NCI-H2029 treated with DMSO at 0.1 percent for 48 hours (cell line): ENCODE measurements at places on chromosomes 6 and 20.

GRCh38 chr6:157627195-157627966, 195.7 kb upstream of the SNX9 start:
- no peak for DNase-seq

- DNase-seq = no peak
Observed at GRCh38 chr6:36821581-36822335, 17.5 kb downstream of the CPNE5 start.

DNA sequence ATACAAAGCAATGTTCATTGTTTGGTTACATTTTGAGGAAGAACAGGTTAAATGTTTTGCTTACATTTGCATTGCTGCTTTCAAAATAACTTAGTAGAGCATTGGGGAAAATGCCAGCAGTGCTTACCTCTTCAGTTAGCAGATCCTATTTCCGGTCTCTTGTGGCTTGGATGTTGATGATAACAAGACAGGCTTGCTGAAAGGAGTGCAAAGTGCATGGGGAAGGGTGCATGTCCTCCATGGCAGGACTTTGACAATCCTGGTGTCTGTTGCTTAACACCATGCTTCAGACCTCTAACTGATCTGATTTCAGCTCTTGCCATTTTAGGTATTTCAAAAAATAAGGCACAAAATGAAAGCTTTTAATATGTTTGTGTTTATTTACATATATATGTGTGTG, 21.1 kb downstream of the TPD52L1 start:
- DNase-seq = no peak

GRCh38 chr6:53679446-53679933, 13.9 kb upstream of the KLHL31 start:
- DNase-seq = no peak

- no peak for DNase-seq
Observed at GRCh38 chr6:132068766-132069165, 117.6 kb upstream of the CCN2 start.

DNA sequence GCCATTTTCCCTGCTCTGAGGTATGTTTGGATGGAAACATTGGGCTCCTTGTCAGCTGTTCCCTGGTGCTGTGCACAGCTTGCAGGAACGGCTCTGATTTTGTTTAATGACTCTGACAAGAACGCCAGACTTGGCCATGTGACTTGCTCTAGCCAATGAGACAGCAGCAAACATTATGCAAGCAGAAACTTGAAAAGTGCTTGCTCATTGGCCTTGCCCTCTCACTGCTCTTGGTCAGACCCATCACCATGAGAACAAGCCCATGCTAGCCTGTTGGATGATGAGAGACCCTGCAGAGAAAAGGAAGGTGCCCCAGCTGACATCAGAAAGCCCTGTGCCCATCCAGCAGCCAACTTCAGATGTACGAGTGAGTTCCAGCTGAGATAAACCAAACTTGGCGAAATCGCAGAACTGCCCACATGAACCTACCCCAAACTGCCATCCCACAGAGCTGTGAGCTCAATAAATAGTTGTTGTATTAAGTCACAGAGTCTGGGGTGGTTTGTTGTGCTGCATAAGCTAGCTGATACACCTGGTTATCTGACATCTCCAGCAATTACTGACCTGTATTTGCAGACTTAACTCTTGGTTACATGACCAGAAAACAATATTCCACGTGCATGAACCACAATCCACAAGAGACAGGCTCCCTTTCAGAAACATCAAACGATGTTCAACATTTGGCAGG, 96.9 kb downstream of the JPH2 start:
- DNase-seq = no peak

GRCh38 chr6:116314878-116315277, 35.1 kb upstream of the TSPYL1 start:
- no peak for DNase-seq

- DNase-seq = no peak
Observed at GRCh38 chr20:46946796-46947195, 52.2 kb downstream of the EYA2 start.

GRCh38 chr20:50920997-50921396, 10.2 kb downstream of the ADNP start:
- DNase-seq = no peak

DNA sequence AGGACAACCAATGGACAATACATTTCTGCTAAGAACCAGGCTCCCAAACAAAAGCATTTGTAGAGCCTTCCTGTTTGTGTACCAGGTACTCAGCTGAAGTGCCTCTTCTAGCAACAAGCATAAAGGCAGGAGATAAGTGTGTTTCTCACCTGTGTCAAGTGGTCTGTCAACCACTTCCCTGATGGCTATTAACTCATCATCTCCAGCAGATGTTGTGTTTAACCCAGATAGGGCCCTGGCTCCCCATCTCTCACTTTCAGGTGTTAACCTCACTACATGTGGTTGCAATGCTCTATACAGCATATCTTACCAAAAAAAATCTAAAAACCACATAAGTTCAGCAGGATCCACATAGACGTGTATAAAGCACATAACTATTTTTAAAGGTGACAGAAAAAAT, 9.6 kb upstream of the IL17A start:
- peak; percentile 97 for DNase-seq

DNA sequence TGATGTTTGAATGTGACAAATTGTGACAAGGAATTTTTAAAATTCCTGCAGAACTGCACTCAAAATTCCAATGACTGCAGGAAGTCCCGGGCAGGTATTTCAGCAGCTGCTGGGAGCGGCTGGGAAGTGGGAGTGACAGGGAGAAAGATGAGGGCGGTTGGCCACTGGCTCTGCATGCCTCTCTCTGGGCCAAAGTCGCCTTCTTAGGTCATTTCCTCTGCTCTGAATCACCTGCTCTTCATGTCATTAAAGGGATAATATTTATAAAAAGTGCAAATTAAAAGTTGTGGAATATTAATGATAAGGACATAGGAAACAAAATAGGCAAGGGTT, 43.9 kb downstream of the RAMACL start:
- no peak for DNase-seq

DNA sequence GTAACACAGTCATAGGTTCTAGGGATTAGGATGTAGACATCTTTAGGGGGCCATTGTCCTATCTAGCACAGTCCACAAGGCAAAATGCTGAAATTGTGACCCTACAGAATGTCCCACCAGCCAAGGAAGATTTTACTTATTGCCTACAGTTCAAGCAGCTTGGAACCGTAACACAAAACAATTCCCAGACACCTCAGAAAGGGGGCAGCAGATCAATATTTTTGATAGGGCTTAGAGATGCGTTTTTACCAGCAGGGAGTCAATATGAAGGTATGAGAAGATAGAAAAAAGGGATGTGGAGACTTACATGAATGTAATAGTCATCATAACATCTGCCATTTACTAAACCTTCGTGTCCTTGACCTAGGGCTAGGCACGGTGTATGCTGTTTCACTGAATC, 81.0 kb downstream of the TMEM170B start:
- no peak for DNase-seq

DNA sequence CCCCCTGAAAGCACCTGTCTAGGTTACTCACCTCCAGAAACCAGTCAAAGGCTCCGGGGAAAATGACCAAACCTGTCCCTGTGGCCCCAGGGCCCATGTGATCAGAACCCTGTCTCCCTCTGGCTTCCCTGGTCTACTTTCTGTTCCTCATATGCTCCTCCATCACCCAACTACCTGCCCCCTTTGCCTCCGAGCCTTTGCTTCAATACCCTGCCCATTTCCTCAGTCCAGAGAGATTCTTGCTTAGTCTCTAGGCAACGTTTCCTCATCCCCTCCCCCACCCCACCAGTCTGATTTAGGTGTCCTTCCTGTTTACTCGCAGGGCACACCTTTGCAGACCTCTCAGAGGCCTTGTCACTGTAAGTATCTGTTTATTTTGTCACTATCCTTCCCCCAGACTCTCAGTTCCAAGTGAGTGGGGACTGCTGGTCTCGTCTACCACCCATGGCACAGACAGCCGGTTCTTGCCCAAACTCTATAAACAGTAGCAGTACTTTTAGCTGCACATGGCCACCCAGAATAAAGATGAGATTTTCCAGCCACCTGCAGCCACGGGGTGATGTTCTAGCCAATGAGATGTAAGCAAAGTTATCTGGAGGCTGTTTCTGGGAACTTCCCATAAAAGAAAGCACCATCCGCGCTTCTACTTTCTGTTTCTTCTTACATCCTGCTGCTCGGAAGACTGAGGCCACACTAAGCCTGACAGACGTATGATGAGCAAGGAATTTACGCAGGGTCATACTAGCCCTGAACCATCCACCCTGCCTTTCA, 13.3 kb downstream of the ELOVL5 start:
- no peak for DNase-seq

DNA sequence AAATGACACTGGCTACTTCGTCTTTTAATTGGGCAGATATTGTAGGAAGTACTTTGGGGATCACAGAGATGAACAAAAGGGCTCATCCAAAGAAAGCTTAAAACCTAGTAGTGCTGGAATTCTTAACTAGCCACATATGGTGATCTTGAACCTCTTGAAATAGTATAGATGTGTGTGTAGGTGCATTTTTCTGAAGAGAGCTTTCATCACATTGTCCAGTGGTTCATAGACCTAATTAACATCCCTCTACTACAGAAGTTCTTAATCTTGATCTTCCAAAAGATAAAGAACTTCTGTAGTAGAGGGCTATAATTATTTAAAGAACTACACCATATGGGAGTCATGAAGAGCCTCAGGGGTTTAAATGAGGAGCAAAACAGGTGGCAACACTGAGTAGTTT, 2.3 kb upstream of the PRIM2 start:
- DNase-seq = no peak

DNA sequence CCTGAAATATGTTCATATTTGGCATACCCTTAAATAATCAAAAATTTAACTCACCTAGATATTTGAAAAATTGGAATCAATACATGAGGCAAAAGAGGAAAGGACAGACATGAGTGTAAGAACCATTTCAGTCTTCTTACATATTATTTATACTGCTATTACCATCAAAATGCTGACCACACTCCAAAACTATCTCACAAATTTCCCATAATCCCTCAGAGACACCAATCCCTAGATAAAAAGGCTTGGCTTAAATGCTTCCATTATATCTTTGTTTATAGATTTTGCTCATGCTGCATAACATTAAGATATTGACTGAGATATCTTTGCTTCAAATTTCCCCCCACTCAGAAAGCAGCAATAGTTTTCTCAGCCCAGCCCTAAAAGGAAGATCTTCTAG, 11.7 kb upstream of the NT5DC1 start:
- no peak for DNase-seq

GRCh38 chr6:55833284-55833683, 42.1 kb downstream of the BMP5 start:
- no peak for DNase-seq

DNA sequence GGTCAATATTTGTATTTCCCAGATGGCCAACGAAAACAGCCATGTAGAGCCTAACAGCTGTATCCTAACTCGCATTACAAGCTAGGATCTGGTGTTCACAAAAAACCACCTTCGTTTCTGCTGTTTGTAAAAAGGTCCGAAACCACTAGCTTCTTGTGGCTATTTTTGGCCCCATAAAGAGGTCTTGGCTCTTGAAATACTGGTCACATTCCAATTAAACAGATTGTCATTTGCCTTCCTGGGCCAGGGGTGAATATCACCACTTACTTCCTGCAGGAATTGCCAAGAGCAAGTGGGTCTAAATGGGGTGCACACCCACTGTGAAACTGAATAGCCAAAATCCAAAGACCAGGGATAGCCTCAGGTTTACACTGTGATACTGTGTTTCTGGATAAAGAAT, 48.2 kb downstream of the TSHZ2 start:
- peak; percentile 25 for DNase-seq

DNA sequence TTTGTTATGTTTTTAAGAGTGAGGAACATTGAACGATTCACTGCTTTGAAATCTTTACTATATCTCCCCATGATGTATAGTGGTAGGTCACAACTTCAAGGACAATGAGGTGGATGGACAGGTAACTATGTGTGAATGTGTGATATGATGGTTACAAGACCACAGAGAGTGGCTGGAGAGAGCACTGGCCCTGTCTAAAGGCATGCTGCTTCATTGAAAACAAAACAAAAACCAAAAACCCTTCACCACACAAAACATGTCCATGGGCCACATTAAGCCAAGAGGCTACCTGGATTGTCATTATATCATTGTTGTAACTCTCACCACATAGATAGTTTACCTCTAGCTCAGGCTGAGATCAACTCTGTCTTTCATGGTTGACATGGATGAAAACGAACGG, 180.6 kb upstream of the TENT5A start:
- DNase-seq = no peak

GRCh38 chr6:98686008-98686601, 148.3 kb upstream of the POU3F2 start:
- DNase-seq = no peak

DNA sequence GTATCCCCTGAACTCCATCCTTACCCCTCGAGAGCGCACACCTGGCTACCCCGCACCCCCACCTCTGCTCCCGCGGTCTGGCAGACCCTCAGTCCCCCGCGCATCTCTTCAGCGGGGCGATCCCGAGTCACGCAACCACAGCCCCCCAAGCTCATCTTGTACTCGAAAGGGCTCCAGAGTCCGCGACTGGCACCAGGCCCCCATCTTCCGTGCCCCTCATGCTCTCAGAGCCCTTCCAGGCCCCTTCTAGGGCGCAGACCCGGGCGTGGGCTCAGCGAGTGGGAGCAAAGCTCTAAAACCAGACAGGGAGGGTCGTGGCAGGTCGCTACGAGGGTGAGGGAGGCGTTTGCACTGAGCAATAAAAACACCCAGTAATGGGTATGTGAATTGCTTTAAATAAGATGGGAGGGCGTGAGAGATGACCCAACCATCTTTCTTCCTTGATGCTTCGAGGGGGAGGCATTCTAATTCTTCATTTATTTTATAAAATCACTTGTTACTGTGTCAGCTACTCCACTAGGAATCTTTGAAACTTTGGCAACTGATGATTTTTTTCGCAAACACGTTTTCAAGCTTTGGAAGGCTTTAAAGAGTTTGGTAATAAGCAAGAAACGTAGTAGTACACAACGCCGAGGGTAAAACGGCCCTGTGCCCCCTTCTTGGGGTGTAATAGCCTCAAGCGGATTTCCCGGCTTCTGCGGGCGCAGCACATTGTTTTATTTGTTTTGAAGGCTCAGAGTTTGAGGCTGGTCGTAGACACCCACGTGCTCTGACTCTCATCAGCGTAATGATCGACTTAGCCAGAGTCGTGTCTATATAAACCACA, 42.6 kb upstream of the SUPT3H start:
- no peak for DNase-seq

DNA sequence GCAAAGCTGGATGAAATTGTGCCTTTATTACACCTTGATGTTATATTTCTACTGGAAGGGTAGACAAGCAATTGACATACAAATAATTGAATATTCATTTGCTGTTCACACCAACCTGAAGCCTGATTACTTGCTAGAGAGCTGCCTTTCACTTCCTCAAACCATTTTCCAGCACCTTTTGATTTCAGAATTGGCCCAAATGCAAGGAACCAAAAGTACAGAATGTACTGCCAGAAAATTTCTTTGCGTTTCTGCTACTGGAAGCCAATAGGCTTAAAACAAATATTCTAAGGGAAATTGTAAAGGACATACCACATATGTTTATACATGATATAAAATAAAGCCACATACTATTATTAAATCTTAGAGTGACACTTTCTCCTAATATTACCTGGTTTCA, 94.5 kb downstream of the RFPL4B start:
- DNase-seq = no peak

DNA sequence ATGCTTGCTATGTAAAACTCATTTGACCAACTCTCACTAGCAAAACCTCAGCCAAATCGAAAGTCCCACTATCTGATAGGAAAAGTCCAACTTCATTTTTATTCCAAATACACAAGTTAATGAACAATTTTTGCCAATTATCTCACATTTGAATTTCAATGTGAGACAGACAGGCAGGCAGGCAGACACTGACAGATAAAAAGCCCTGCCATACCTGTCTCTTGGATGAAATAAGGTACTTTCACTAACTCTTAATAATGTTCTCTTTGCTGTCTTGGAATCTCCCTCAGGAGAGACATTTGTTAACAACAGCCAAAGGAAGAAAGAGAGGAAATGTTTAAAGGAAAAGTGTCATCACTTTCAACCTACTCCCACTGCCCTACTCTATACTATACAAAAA, 82.0 kb downstream of the RNGTT start:
- no peak for DNase-seq
